ENCODE measurements at places on chromosomes 11 and 22. TPM values are rescaled to one million over a fixed set of nuclear protein-coding genes. Genes with fewer than 3 reads are reported as not detected.

The MS4A6E gene
- not detected for total RNA-seq

The OR51B5 gene
- total RNA-seq = not detected

GRCh38 chr11:78878631-78879030 is 304.0 kb upstream of the NARS2 start:
- no peak for DNase-seq

DNA sequence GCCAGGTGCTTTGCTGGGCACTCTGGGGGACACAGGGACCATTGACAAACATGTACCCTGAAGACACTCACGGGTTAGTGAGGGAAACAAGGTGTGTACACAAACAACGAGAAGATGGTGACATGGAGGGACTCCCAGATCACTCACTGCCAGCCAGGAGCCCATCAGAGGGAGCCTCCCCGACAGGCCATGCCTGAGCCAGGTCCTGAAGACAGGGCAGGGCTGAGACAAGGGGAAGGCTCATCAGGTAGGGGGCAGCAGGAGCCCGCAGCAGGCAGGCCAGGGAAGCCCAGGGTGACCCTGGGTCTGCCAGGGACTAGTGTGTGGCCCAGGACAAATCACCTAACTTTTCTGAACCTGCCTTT is 127.9 kb downstream of the BUD13 start:
- peak; percentile 2 for DNase-seq

Data from colonic mucosa (tissue), 4 donors.